Vein endothelial cell (primary cell): ENCODE measurements at places on chromosomes 12 and 14. TPM values are rescaled to one million over a fixed set of nuclear protein-coding genes. Genes with fewer than 3 reads are reported as not detected.

AKAP6 gene
- total RNA-seq = 0.57 and 0.98 TPM in 2 replicates

GLIPR1 gene
- total RNA-seq = 17.6 and 24.8 TPM in 2 replicates

CLEC6A gene
- total RNA-seq = not detected in 2 replicates

MYF6 gene
- not detected in 2 replicates for total RNA-seq

GPR65 gene
- total RNA-seq = 0.33 TPM in 1 of 2 replicates, not detected in the other

KLRC1 gene
- total RNA-seq = not detected in 2 replicates

AP4S1 gene
- total RNA-seq = 2.9 and 8.3 TPM in 2 replicates

CLEC7A gene
- not detected in 2 replicates for total RNA-seq

FKBP3 gene
- 23.2 and 31.2 TPM in 2 replicates for total RNA-seq

TAS2R7 gene
- 0.48 TPM in 1 of 2 replicates, not detected in the other for total RNA-seq

C1QL4 gene
- 0.10 TPM in 1 of 2 replicates, not detected in the other for total RNA-seq

IFI27 gene
- 22.2 and 28.8 TPM in 2 replicates for total RNA-seq

MGP gene
- total RNA-seq = 81.4 and 247 TPM in 2 replicates

HVCN1 gene
- total RNA-seq = 1.6 and 2.9 TPM in 2 replicates

SLC39A5 gene
- not detected in 2 replicates for total RNA-seq

CMA1 gene
- not detected in 2 replicates for total RNA-seq

SSPN gene
- 0.33 and 1.1 TPM in 2 replicates for total RNA-seq

NOP9 gene
- total RNA-seq = 32.3 and 34.9 TPM in 2 replicates

PCED1B gene
- total RNA-seq = 0.33 and 0.38 TPM in 2 replicates

PFDN5 gene
- 308 and 327 TPM in 2 replicates for total RNA-seq

GALNT9 gene
- 0.33 TPM in 1 of 2 replicates, not detected in the other for total RNA-seq

SYCP3 gene
- total RNA-seq = 0.33 and 0.67 TPM in 2 replicates

PTPRR gene
- total RNA-seq = 0.38 and 0.65 TPM in 2 replicates

MGST1 gene
- 17.6 and 39.3 TPM in 2 replicates for total RNA-seq

LTBP2 gene
- total RNA-seq = 243 and 301 TPM in 2 replicates

SERPINA3 gene
- not detected in 2 replicates for total RNA-seq

RFX4 gene
- not detected in 2 replicates for total RNA-seq

PELI2 gene
- total RNA-seq = 11.3 and 13.7 TPM in 2 replicates

PARPBP gene
- 7.2 and 14.0 TPM in 2 replicates for total RNA-seq

TMEM132C gene
- not detected in 2 replicates for total RNA-seq

FLRT2 gene
- 254 and 342 TPM in 2 replicates for total RNA-seq

PRH2 gene
- 0.65 TPM in 1 of 2 replicates, not detected in the other for total RNA-seq

CLEC4D gene
- total RNA-seq = not detected in 2 replicates

ADAM21 gene
- 0.19 and 0.33 TPM in 2 replicates for total RNA-seq

NXPH4 gene
- 0.19 TPM in 1 of 2 replicates, not detected in the other for total RNA-seq

RASSF8 gene
- 79.4 and 103 TPM in 2 replicates for total RNA-seq

PTPRQ gene
- total RNA-seq = 0.10 TPM in 1 of 2 replicates, not detected in the other

SIX6 gene
- total RNA-seq = not detected in 2 replicates

FOXA1 gene
- total RNA-seq = 0.33 TPM in 1 of 2 replicates, not detected in the other
